ENCODE measurements at places on chromosomes 5 and 9. TPM values are rescaled to one million over a fixed set of nuclear protein-coding genes. Genes with fewer than 3 reads are reported as not detected.

DNA sequence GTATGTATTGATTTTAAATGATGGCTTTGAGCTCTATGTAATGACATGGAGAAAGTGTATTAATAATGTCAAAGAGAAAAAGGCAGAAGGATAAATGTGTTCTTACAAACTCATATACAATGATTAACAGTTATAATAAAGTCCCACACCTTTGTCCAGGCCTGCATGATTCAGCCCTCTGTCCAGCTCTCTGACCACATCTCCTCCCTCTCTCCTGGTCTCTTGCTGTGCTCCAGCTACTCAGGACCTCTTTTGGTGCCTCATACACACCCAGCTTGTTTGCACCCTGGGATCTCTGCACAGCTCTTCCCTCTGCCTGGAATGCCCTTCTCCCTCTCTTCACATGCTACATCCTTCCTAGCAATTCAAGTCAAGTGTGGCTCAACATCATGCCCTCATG, 37.5 kb upstream of the DMRT1 start:
- no peak for DNase-seq

- no peak for DNase-seq
Observed at GRCh38 chr5:74028976-74029375, 403.0 kb downstream of the ARHGEF28 start.

DNA sequence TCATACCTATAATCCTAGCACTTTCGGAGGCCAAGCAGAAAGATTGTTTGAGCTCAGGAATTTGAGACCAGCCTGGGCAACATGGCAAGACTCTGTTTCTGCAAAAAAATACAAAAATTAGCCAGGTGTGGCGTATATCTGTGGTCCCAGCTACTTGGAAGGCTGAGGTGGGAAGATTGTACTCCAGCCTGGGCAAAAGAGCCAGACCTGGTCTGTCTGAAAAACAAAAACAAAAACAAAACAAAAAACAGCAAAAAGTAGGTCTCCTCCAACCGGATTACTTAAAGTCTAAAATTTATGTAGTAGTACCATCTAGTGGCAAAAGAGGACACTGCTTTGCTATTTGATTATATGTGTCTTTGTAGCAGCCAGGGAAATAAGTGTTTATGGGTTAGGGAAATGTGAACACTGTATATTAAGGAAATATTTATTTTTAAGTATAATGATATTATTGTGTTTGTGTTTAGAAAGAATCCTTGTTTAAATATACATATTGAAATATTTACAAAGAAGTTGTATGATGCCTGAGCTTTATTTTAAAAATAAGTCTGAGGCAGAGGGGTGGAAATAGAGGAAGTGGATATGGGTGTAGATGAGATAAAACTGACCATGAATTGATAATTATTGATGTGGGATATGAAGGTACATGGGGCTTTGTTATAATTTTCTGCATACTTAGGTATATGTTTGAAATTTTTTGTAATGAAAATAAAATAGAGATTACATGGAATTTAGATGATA, 20.0 kb downstream of the APC start:
- peak; percentile 34 for DNase-seq

- DNase-seq = peak; percentile 81
Observed at GRCh38 chr9:109010746-109011145, 2.6 kb downstream of the CTNNAL1 start.

DNA sequence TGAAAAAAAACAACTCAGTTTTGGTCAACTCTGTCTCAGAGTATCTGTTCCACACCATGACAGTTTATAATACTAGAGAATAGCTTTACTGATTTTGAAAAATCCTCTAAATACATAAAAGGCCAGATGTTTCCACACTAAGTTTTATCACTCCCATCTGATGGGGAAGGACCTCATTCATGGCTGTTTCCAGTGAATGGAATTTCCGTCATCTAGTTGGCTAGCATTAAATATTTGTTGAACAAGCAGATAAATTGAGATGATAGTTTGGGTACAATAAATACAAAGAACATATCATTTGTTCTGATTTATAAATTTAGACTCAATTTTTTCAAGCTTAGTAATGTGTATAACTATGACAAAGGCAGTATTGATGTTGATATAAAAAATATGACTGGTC, 408.5 kb downstream of the PTPRD start:
- DNase-seq = no peak

- DNase-seq = no peak
Observed at GRCh38 chr5:148476302-148476701, 92.5 kb downstream of the FBXO38 start.

GRCh38 chr5:3276896-3277295, 318.7 kb upstream of the IRX1 start:
- DNase-seq = no peak

GRCh38 chr5:80516826-80517225, 28.9 kb downstream of the FAM151B start:
- peak; percentile 90 for DNase-seq

DNA sequence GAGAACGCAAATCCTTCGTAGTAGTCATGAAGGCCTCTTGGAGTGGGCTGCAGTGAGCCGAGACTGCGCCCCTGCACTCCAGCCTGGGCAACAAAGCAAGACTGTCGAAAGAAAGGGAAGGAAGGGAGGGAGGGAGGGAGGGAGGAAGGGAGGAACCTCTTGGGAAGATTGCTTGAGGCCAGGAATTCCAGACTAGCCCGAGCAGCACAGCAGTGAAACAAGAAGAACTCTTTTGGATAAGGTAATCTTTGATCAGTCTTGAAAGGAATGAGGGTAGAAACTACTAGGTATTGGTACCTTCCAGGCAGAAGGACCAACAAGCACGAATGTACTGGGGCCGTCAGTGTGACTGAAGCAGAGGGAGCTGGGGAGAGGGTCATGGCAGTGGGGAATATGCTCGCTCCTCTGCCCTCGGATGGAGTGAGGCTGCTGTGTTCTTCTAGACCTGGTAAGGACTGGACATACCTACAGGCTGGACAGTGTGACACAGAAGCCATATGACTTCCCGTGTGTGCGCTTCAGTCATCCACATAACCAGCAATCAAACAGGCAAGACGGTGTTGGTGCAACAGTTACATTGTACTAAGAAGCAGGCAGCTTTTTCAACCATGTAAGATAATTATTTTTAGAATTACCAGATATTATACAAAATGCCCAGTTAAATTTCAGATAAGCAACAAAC, 45.2 kb downstream of the P4HA2 start:
- no peak for DNase-seq

DNA sequence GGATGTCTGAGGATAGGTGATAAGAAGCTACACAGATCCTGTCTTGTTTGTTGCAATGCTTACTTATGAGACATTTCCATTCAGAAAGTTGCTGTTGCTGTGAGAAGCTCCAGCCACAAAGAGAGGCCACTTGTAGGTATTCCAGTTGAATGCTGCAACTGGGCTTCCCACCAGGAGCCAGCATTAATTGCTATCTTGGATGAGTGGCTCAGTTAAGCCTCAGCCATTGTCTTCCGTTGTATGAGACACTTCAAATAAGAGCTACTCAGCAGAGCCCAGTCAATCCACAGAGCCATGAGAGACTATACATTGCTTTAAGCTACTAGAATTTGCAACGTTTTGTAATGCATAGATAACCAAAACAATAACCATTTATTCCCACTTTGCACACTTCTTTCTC, 104.3 kb upstream of the ARRDC3 start:
- DNase-seq = no peak

DNA sequence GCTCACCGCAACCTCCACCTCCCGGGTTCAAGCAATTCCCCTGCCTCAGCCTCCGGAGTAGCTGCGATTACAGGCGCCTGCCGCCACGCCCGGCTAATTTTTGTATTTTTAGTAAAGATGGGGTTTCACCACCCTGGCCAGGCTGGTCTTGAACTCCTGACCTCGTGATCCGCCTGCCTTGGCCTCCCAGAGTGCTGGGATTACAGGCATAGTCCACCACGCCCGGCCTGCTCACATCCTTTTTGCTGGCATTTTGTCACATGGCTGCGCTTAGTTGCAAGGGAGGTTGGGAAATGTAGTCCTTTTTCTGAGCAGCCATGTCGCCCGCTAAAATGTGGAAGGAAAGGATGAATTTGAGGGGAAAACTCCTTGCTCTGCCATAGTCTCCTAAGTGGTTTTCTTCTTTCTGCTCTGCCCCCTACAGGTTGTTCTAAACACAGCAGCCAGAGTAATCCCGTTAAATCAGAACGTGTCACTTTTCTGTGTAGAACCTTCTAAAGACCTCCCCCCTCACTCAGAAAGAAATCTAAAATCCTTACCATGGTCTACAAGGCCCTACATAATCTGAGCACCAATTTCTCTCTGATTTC, 57.8 kb upstream of the HSPA9 start:
- DNase-seq = peak; percentile 89

- DNase-seq = no peak
Observed at GRCh38 chr9:77910194-77910621, 121.4 kb downstream of the GNAQ start.

- DNase-seq = no peak
Observed at GRCh38 chr9:34400275-34400674, 23.6 kb upstream of the MYORG start.

- peak; percentile 85 for DNase-seq
Observed at GRCh38 chr9:98997604-98998003, 53.9 kb downstream of the COL15A1 start.

GRCh38 chr9:32487981-32488380, 38.0 kb downstream of the RIGI start:
- peak; percentile 36 for DNase-seq

GRCh38 chr5:170747357-170747756, 36.2 kb upstream of the GABRP start:
- no peak for DNase-seq

GRCh38 chr5:61346511-61346910, 14.5 kb downstream of the ZSWIM6 start:
- DNase-seq = no peak

GRCh38 chr9:133171161-133171961, 7.6 kb upstream of the GBGT1 start:
- no peak for DNase-seq

GRCh38 chr9:125325826-125326225, 64.2 kb downstream of the GAPVD1 start:
- DNase-seq = peak; percentile 7

DNA sequence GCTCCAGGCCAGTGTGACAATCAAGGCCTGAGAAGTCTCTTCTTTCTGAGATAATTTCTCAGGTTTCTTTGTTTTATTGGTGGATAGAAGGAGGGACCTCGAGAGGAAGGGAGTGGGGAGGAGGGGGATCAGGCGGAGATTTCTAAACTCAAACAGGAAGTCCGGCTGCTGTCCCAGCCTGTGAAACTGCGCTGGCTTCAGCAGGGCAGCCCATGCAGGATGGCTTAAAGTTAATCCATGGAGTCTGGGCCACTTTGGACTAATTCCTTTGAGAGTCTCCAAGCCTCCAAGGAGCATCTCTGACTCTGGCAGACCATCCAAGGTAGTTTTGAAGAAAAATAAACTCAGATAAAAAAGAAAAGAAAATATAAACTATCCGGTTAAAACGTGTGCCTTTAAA, 378.5 kb downstream of the MLLT3 start:
- no peak for DNase-seq

GRCh38 chr5:137994556-137994955, 38.3 kb downstream of the FAM13B start:
- no peak for DNase-seq

GRCh38 chr5:76546497-76547102, 76.6 kb downstream of the F2RL2 start:
- DNase-seq = no peak

The FBP2 gene
- total RNA-seq = not detected

The GABRA1 gene
- 9.7 TPM for total RNA-seq

The SPTAN1 gene
- total RNA-seq = 164 TPM

The LCN1 gene
- not detected for total RNA-seq

The CCNO gene
- total RNA-seq = 7.1 TPM

The PRUNE2 gene
- total RNA-seq = 2.0 TPM

The PTTG1 gene
- 636 TPM for total RNA-seq

The GRXCR2 gene
- not detected for total RNA-seq

The RABEPK gene
- 38.0 TPM for total RNA-seq

The GADD45G gene
- total RNA-seq = 9.3 TPM

All from Daoy (cell line).